A549 treated with RU486 at 1 μM for 4 hours (cell line): ENCODE measurements at places on chromosomes 2 and 18. TPM values are rescaled to one million over a fixed set of nuclear protein-coding genes. Genes with fewer than 3 reads are reported as not detected.

STPG4 gene
- total RNA-seq: 0.10 to 0.17 TPM in 2 of 5 replicates, not detected in the others

TDRD15 gene
- not detected in 5 replicates for total RNA-seq

KIF3C gene
- 48.1 to 60.4 TPM (median 52.5 TPM) in 5 replicates for total RNA-seq

VPS54 gene
- total RNA-seq: 10.0 to 16.6 TPM (median 15.5 TPM) in 5 replicates

LRRTM1 gene
- not detected in 5 replicates for total RNA-seq

PLCD4 gene
- 0.29 to 0.71 TPM (median 0.53 TPM) in 5 replicates for total RNA-seq

COPS7B gene
- total RNA-seq: 33.1 to 43.4 TPM (median 41.0 TPM) in 5 replicates

HOXD11 gene
- total RNA-seq: 7.6 to 9.1 TPM (median 8.0 TPM) in 5 replicates

RAB17 gene
- total RNA-seq: 0.15 to 1.1 TPM (median 0.34 TPM) in 5 replicates

INHA gene
- total RNA-seq: 0.17 to 0.81 TPM (median 0.51 TPM) in 5 replicates

RAB6C gene
- not detected in 5 replicates for total RNA-seq

ANKRD36B gene
- 3.8 to 6.0 TPM (median 4.8 TPM) in 5 replicates for total RNA-seq

FBXO36 gene
- total RNA-seq: 0.93 to 1.8 TPM (median 1.2 TPM) in 5 replicates

LYPD1 gene
- 12.7 to 20.4 TPM (median 15.6 TPM) in 5 replicates for total RNA-seq

SH3RF3 gene
- 0.25 to 0.52 TPM (median 0.38 TPM) in 5 replicates for total RNA-seq

NCK2 gene
- 20.4 to 29.2 TPM (median 24.5 TPM) in 5 replicates for total RNA-seq

SCYGR4 gene
- not detected in 5 replicates for total RNA-seq

FAM237A gene
- not detected in 5 replicates for total RNA-seq

VWA3B gene
- 0.51 to 0.77 TPM (median 0.62 TPM) in 3 of 5 replicates, not detected in the others for total RNA-seq

ELOA2 gene
- total RNA-seq: not detected in 5 replicates
